ENCODE measurements at places on chromosomes 5 and 9.
A peak's percentile ranks its signal among the peaks of the same experiment; 100 is the strongest.

DNA sequence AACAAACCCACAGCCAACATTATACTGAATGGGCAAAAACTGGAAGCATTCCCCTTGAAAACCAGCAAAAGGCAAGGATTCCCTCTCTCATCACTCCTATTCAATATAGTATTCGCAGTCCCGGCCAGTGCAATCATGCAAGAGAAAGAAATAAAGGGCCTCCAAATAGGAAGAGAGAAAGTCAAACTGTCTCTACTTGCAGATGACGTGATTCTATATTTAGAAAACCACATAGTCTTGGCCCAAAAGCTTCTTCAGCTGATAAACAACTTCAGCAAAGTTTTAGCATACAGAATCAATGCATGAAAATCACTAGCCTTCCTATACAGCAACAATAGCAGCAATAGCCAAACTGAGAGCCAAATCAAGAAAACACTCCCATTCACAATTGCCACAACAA is 333.7 kb upstream of the EDIL3 start:
- DNase-seq = no peak

DNA sequence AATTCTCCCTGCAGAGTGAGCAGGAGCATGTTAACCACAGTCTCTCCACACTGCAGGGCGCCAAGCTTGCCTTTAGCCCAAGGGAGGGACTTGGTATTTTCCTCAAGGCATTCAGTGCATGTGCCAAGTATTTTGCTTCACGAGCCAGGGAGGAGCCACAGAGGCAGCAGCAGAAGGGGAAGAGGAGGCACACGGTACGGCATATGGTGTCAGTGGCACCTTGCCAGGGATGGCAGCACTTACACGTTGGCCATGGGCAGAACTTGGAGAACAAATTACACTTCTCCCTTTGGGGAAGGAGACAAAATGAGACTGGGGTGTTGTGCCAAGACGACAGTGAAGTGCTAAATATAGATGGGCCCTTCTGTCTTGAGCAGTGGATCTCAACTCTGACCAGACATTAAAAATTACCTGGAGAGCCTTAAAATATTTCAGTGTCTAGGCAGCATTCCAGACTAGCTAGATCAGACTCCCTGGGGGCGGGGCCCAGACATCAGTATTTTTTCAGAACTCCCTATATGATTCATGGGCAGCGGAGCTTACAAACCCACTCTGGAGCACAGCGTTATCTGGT is 155.8 kb downstream of the DRD1 start:
- no peak for DNase-seq

- no peak for DNase-seq
These were observed 86.3 kb upstream of the PHYKPL start for GRCh38 chr5:178318893-178319292.

DNA sequence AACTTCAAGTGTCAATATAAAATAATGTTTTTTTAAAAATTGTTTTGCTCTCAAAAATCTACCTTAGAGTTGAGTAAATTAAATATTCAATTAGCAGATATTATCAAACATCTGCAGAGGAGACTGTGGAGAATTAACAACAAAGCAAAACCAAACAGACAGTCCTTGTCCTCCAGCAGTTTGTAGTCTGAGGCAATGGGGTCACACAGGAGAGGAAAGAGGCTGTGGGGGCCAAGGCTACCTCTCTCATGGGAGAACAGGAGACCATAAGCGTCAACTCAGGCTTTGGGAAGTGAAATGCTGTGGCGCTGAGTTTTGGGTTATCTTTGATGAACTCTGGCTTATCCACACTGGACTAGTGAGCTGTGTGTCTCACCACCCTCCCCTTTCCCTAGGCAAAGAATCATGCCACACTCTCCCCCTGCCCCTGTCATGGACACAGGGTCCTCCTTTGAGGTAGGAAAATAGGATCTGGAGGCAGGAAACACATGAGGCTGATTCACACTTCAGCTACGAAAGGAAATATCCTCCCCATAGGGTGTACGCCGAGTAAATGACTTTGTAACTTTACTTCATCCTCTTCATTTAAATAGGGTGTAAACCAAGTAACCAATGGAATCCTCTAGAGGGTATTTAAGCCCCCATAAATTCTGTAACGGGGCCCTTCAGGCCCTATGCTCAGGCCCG is 152.7 kb downstream of the FSTL4 start:
- no peak for DNase-seq

GRCh38 chr5:149740866-149741459 is 10.9 kb downstream of the PPARGC1B start:
- DNase-seq = no peak

DNA sequence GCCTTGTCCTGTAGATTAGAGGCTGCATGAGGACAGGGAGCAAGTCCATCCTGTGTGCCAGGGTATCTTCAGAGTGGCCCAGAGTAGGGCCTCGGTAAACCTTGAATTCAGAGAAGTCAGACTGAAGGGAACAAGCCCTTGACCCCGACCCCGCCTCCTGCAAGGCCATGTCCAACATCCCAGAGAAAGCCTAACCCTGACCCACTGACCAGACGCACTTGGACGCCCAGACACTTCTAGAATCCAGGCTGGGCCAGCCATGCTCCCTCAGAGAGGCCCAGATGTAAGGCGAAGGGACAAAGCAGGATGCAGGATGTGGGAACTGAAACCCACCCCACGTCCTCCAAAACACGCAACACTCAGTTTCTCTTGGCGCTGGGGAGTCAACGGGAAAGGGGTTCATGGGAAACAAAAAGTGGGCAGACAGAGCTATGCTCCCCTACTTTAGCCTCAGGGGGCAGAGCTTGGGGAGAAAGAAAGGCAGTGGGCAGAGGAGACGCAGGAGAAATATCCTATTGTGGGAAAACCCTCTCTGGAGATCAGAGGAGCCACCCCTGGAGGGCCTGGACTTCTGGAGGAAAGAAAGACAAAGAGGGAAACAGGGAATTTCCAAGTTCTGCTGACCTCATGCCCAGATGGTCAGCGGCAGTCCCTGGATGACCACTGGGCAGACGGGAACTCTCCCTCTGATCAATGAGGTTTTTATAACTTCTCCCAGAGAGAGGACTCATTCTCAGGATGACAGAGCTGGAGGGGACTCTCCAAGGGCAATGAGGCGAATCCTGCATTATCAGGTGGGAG is 13.0 kb downstream of the TNIP1 start:
- no peak for DNase-seq

- peak; percentile 11 for DNase-seq
These were observed 60.4 kb upstream of the CAST start for GRCh38 chr5:96601715-96602244.

DNA sequence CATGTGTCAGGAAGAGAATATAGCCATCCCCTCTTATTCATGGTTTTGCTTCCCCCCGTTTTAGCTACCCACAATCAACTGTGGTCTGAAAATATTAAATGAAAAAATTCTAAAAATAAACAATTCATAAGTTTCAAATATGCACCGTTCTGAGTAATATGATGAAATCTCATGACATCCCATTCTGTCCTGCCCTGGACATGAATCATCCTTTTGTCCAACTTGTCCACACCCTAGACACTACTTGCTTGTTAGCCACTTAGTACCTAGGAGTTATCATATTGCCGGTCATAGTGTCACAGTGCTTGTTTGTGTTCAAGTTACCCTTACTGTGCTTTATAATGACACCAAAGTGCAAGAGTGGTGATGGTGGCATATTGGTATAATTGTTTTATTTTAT is 113.5 kb downstream of the CAAP1 start:
- no peak for DNase-seq

- DNase-seq = no peak
These were observed 90.3 kb downstream of the ANKRD55 start for GRCh38 chr5:56142614-56143372.

GRCh38 chr5:82640916-82641315 is 362.8 kb upstream of the RPS23 start:
- no peak for DNase-seq

DNA sequence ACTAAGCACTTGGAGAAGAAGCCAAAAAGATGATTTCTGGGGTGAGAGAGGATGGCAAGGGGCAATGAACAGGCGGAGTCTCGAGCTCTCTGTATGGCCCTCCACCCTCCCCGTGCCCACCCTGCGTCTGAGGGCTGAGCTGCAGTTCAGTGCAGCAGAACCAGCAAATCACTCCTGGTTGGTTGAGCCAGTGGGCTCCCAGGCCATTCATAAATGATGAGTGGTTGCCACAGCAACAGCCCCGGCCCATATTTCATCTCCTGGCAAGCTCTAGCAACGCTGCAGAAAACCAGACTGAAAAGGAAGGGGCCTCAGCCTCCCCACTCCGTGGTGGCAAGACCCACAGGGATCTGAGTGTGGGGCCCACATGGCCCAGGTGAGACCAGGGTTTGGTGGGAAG is 93.8 kb upstream of the PPP1R26 start:
- no peak for DNase-seq

DNA sequence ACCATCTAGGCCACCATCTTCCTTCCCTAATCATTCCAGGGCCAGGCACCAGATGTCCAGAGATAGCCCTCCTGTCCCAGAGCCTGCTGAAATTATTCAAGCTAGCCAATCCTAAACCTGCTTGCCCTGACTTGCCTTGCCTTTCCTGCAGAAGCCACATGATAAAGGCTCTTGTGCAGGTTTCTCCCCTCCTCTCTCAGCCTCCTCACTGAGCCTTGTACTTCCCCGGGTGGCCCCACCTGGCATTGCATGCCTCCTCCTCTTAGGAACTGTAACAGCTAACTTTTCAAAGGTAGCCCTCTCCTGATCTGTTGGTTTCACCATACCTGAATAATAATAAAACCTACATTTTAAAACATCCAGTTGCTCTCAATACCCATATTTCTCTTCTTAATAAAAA is 42.6 kb downstream of the DIRAS2 start:
- DNase-seq = no peak

DNA sequence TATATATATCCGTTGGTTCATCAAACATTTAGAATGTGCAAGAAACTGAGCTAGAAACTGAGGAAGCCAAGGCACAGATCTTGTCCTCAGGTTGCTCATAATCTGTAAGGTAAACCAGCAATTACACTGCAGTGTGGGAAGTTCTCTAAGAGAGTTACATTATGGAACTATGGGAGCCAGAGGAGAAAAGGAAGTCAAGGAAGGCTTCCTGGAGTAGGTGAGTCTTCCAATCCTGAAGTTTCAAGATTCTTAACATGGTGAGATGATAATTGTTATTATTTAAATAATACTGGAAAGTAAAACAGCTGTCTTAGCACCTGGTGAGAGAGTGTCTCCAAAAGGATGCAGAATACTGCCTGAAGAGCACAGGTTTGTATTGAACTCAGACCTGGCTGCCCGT is 44.2 kb downstream of the PDE6A start:
- DNase-seq = no peak

GRCh38 chr5:33738967-33739366 is 152.8 kb downstream of the ADAMTS12 start:
- DNase-seq = no peak

Measured in stimulated activated CD4-positive, alpha-beta T cell treated with anti-CD3 and anti-CD28 coated beads, Interleukin-15, amount 100 ng/mL, for 1 hour (primary cell).